Fibroblast of skin of back (primary cell): ENCODE measurements at places on chromosomes 1 and 21.
A peak's percentile ranks its signal among the peaks of the same experiment; 100 is the strongest.

GRCh38 chr1:238664139-238664538 lies 722.2 kb upstream of the CHRM3 start:
- no peak for DNase-seq

- DNase-seq: no peak
Measured at GRCh38 chr1:51299981-51300670, 30.2 kb downstream of the TTC39A start.

DNA sequence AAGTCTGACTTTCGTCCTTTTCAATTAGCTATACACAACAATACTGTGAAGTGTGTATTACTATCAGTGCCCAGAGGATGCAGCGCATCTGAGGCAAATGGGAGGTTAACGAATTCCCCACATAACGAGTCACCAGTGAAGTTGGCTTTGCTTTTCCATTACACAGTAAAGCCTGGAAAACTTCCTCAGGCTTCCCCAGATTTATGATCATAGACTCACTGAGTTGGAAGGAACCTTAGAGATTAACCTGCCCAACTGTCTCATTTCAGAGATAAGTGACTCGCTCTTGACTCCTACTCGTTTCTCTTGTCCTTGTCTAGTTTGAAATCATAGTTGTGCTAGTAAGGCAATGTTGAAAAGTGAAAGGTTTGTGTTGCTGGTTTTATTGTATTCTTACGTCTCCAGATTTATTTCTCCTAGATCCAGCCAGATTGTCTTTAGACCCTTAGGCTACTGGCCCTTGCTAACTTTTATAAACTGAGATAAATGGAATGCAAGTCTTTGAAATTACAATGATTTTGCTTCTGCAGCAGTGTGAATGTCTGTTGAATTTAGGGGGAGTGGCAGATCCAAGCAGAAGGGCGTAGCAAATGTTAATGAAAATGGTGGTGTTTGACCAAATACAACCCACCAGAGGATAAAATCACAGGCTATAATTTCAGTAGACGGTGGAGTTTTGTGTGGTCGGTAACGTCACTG lies 17.3 kb downstream of the S1PR1 start:
- peak; percentile 15 for DNase-seq

DNA sequence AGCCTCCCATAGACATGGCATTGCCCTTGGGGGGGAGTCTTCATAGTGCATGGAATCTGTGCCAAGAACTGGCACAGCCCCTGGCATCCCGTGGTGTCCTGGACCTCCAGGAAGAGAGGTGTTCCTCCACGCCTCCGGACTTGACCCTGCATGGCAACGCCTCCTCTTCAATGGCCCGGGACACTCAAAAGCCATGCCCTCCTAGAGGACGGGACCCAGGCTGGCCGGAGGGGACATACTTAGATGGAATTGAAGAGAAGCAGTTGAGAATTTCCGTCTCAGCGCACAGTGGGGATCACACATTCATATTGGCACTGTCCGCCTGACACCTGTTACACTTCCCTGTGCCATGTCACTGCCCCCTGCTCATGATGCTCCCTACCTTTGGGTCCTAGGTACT lies 38.4 kb upstream of the TENT5C start:
- no peak for DNase-seq

GRCh38 chr1:232016616-232017015 lies 390.0 kb downstream of the DISC1 start:
- peak; percentile 64 for DNase-seq

DNA sequence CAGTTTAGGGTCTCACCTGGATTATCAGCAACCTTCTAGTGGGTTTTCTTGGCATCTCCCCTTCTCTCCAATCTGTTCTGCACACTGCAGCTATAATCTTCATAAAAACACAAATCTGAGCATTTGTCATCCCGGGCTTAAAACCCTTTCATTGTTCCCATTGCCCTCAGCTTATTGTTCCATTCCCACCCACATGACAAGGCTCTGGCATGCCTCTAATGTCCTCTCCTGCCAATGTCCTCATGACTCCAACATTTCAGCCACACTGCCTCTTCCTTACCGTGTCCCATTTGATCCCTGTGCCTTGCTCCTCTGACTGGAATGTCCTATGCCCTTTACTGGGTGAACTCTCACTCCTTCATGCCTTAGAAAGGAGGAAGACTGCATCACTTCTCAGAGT lies 7.5 kb upstream of the DPH2 start:
- no peak for DNase-seq

- DNase-seq: no peak
Measured at GRCh38 chr1:27527890-27528817, 38.2 kb upstream of the WASF2 start.

- peak; percentile 73 for DNase-seq
Measured at GRCh38 chr1:183812686-183813569, 8.0 kb downstream of the RGL1 start.

GRCh38 chr1:226814751-226815537 lies 55.5 kb upstream of the PSEN2 start:
- peak; percentile 66 for DNase-seq

- DNase-seq: peak; percentile 90
Measured at GRCh38 chr1:94335950-94336349, 82.2 kb upstream of the ABCD3 start.

- peak; percentile 1 for DNase-seq
Measured at GRCh38 chr21:22192766-22193165, 1194.6 kb downstream of the NCAM2 start.

DNA sequence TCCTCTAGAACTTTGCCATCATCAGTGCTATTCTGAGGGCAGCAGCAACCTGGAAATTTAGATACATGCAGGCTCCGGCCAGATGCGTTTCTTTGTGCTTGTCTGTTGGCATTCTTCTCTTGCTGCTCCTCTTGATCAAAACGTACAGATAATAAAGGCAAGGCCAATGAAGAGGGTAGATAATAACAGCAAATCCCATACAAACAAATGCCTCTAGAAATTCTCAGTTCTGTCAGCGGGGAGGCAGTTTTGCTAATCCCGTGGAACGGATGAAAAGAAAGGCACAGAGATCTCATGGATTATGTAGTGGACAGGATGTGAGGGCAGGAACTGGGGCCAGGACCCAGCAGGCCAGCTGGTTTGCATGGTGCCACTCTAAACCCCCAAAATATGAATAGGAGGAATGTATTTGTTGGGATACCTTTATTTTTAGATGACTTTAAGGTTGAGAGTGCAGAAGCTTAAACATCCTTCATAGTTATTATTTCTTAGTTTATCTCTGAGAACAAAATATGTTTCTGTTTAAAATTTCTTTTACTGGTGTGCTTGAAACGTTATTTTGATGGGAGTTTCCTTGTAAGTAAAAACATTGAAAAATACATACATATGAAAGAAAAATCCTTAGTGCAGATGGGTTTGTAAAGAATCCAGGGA lies 1.5 kb downstream of the ITSN1 start:
- peak; percentile 18 for DNase-seq

DNA sequence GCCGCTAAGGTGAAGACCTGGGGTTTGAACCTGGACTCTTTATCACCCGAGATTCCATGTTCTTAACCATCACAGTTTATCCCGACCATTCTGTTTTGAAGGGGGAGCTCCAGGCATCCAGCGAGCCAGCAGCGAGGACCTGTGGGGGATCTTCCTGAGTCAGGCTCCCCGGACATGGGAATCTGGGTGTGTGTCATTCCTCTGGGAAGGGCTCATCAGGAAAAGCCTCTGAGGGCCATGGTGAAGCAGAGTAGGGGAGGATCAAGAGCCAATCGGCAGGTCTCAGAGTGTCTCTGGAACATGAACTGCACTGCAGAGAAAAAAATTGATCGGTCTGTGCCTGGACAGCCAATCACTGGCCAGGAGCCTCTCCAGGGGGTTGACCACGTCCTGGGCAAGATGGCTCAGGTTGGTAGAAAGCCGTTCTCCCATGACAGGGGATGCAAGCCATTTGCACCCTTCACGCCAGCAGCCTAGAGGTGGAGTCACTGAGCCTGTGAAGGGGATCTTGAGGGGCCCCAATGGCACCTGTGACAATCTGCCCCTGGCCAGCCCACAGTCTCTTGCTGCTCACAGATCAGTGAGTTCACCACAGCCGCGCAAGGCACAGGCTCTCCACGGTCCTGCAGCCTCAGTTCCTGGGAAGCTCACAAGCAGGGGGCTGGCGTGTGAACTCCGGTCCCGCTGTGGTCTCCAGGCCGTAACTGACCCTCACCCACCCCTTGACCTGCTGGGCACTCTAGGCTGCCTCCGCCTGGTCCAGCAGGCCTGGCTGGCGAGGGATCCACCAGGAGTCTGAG lies 20.4 kb upstream of the ACTRT2 start:
- no peak for DNase-seq

DNA sequence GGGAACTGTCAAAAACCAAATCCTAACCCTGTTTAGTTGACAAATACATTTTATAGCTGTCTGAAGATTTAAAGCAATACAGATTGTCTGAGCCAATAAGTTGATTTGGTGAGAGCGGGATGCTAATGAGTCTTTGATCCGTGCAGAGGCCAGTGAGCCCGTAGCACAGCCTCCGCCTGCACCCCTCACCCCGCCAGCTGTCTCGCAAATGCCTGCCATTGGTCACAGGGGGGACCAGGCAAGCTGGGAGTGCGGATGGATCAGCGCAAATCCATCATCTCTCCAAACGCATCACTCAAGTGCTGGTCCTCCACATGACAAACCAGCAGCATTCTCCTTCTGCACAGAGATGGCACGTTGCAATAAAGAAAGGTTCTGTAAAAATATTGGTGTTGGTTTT lies 51.0 kb downstream of the ZBTB18 start:
- no peak for DNase-seq

GRCh38 chr1:217188280-217189237 lies 442.3 kb downstream of the GPATCH2 start:
- no peak for DNase-seq

DNA sequence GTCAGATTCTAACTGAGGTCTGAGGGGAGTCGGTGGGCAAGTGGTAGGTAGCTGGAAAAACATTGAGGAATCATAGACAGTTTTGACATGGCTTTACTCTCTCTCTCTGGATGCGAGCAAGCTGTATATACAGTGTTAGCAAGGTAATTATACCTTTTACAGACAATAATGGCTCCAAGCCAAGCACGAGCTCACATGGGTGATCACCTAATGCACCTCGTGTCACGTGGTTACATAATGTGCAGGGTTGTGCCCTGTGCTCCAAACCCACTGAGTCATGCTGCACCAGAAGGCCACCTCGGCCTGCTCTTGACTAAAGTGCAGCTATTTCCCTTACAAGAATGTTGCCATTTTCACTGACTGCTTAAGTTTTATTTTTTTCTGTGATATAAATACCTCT lies 7.6 kb upstream of the CLCA2 start:
- no peak for DNase-seq

DNA sequence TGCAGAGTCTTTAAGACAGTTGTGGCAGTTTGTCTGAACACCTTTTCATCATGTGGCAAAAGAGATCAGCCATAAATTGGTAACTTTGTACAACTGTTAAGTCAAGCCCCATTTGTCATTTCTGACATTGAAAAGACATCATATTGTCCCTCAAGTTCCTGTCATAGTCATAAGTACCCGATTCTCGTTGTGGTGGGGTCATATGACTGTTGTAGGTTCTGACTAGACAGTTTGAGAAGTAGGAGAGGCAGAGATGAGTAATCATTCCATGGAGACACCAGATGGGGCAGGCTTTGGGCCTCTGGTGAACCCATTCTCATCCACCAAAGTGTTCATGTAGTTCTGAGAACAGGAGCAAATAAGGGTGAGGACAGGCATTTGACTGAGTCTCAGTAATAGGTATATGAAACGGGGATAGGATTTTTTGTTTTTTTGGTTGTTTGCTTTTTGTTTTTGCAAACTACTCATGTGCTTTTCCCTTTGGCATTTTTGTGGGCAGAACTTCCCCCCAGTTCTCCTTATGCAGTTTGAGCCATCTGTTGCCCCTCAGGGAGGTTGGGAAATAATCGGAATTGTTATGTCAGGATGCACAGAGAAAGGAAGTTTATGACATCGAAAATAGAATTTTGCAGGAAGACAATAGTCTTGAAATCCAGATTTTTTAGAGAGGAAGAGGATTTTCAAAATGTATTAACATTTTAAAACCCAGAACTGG lies 86.9 kb upstream of the KCNE2 start:
- peak; percentile 53 for DNase-seq

DNA sequence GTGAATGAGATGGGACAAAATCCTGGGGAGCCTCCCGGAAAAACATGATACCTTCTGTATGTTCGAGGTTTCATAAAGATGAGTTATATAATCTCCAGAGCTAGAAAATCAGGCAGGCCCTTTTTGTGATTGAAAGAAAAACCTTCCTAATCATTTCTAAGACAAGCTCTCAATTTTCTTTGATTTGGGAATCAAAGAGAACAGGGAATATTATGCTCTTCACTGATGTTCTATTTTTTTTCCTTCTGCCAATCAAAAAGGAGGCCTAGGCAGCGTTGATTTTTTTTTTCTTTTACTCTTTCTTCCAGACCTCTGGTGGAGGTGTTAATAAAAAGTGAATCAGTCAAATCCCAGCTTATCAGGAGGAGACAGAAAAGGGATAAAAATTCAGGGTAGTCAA lies 34.5 kb downstream of the DIRAS3 start:
- DNase-seq: no peak

DNA sequence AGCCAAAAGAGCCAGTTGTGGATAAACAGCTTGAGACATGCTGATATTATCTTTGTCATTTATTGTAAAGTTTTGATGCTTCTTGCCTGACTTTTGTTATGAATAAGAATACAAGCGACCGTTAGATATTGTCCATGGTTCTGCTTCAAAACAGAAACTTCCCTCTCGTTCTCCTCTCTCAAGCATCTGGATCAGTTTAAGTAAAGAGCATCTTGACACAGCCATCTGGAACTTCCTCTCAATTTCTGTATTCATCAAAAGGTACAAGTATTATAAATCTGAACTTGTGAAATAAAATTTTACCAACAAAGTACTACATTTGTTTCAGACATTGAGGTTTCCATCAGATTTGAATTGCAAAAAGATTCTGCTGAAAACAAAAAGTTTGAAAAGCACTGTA lies 36.4 kb upstream of the CLDN14 start:
- DNase-seq: no peak

DNA sequence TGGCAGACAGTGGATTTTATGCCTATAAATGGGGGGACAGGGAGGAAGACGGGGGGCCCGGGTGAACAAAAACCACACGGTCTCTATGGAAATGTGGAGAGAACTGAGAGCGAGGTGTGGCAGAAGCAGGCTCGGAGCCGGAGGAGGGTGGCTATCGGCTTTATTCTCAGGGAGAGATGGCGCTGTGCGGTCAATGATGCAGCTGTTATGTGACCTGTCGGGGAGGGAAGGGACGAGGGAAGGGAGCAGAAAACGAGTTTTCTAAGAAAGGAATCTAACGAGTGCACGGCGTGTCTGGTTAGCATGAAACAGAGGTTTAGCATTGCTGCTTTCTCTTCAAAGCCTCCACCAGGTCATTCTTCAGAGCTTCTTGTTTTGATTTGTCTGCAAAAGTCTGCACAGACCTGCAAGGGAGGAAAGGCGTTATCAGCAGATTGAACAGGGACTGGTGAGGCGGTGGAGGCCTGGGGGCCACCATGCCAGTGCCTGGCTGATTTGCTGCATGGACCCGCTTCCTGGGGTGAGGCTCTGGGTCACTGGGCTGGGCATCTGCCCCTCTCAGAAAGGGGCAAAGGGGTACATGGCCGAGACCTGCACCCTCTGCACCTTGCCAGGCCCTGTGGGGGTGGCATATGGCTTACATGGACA lies 27.2 kb downstream of the SLC66A1 start:
- DNase-seq: no peak

DNA sequence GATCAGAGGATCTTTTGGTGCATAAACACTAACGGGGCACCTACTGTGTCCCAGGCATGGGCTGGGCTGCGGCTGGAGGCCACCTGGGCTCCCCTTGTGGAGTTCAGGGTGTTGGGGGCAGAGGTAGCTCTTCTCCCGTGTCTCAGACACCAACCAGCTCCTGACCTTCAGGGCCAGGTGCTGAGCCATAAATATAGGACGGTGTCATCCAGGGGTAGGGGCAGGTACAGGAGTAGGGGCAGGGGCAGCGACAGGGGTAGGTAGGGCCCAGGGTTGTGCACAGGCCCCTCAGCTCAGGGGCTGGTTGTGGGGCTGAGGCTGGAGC lies 18.0 kb upstream of the LRRC3 start:
- no peak for DNase-seq
